Activated T-cell treated with anti-CD3 and anti-CD28 coated beads for 24 hours (primary cell): ENCODE measurements at places on chromosomes 3 and 15.
A peak's percentile ranks its signal among the peaks of the same experiment; 100 is the strongest.

DNA sequence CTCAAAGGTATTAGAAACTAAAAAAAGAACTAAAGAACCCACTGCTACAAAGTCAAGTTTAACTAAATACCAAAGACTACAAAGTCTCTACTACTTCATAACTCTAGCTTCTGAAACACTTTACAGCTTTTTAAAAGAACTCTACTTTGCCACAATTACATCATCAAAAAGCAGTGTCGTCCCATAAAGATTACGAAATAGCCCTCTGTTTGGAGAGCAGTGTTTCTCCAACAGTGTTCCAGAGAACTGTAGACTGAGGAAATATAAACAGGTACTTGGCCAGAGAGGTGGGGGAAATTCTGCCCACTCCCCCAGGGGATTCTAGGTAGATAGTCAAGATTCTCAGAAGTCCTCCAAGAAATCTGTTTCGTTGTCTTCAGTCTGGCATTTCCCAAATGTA lies 225.6 kb downstream of the PDZRN3 start:
- no peak for DNase-seq

DNA sequence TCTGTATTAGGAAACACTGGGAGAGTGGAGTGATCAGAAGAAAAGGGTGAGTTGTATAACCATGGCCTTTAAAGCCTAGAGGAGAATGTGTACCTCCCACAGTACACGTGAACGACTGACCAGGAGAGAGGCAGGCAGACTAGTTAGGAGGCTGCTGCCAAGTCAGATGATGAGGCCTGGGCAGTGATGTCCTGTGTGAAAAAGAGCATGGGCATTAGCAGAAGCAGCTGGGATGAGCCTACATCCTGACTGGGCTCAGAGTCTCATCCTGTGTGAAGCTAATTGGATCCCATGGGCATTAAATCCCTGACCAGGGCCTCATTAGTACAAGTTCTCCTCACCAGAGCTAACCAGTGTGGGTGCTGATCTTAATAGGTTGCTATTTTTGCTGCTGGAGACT lies 89.1 kb upstream of the SLC2A2 start:
- DNase-seq = no peak

GRCh38 chr15:21271566-21271965 lies 168.7 kb downstream of the POTEB3 start:
- no peak for DNase-seq

DNA sequence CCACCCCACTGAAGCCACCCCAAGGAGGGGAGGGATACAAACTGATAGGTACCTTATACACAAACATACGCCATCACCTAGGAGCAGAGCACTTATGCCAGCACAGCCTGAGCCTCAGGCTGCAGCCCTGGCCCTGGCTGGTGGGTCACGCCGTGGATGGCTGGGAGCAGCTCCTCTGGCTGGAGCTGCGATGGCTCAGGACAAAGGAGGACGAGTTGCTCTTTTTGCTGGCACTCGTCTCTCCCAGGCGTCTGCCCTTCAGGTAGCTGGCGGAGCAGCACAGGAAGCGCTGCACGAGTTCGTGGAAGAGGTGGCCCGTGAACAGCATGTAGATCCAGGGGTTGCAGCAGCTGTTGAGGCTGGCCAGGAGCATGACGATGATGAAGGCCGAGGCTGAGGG lies 16.6 kb downstream of the OXTR start:
- DNase-seq = no peak

- no peak for DNase-seq
These were observed 171.9 kb downstream of the CACNA2D3 start for GRCh38 chr3:54294214-54294613.

GRCh38 chr3:123725652-123726400 lies 141.0 kb upstream of the HACD2 start:
- DNase-seq = no peak

- peak; percentile 36 for DNase-seq
These were observed 1.1 kb upstream of the PARP15 start for GRCh38 chr3:122576174-122576940.

- DNase-seq = no peak
These were observed 24.7 kb downstream of the GPR171 start for GRCh38 chr3:151178208-151178845.

DNA sequence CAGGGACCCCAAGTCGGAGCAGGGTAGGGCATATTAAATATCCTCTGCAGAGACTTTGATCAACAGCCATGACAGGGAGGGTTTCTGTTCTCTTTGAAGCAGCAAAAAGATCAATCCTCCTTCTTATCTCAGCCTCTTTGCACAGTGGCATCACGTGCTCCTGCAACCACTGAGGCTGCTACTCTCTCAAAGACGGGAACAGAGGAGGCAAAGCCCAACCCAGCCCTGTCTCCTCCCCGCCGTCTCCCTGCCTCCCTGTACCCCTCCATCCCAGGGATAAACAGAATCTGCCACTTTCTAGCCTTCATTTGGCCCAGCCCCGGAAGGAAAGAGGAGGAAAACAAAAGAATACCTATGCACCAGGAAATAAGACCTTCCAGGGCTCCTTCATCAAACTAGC lies 7.5 kb upstream of the TBC1D21 start:
- DNase-seq = no peak
